Progenitor cell of endocrine pancreas (in vitro differentiated cells): ENCODE measurements at places on chromosomes 12 and 14.
A peak's percentile ranks its signal among the peaks of the same experiment; 100 is the strongest.

DNA sequence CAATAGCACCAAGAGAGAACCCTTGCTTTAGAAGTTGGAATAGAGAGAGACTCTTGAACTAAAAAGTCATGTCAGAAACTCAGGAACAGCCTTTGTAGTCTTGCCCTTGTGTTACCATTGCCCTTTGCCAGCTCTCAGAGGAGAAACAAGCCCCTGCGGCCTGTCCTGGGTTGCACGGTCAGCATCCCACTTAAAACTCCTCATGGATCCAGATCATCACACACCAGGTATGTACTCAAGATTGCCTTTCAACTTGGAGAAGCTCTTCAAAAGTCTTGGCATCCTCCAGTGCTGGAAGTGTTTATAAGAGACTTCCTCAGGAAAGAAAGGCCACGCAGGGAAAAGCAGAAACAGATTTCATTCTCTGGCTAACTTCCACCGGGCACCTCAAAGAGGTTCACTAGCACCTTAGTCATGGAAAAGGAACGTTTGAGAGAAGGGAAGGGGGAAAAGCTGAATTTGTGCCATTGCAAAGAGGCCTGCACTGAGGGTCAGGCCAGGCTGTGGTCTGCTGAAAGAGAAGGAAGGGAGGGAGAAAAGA is 594.2 kb downstream of the MED13L start:
- no peak for DNase-seq
- H3K4me3 ChIP-seq = no peak overlapping the region
- peaks cover 15% of the 10 kb centered on the region for H3K4me1 ChIP-seq
- no peak overlapping the region for H3K27ac ChIP-seq
- H3K36me3 ChIP-seq = no peaks in the 10 kb centered on the region
- H3K27me3 ChIP-seq = peaks cover 8% of the 10 kb centered on the region

GRCh38 chr12:27505109-27505508 is 18.9 kb upstream of the PPFIBP1 start:
- H3K27ac ChIP-seq = no peak overlapping the region
- no peak for DNase-seq
- H3K36me3 ChIP-seq = no peaks in the 10 kb centered on the region
- H3K4me3 ChIP-seq = no peak overlapping the region

GRCh38 chr12:3200032-3200617 is 122.9 kb downstream of the TSPAN9 start:
- peaks cover 14% of the 10 kb centered on the region for H3K4me1 ChIP-seq
- no peak overlapping the region for H3K27ac ChIP-seq
- peaks cover 2% of the 10 kb centered on the region for H3K36me3 ChIP-seq
- peak; percentile 74 for DNase-seq
- H3K4me3 ChIP-seq = peak overlapping the region; percentile 80

DNA sequence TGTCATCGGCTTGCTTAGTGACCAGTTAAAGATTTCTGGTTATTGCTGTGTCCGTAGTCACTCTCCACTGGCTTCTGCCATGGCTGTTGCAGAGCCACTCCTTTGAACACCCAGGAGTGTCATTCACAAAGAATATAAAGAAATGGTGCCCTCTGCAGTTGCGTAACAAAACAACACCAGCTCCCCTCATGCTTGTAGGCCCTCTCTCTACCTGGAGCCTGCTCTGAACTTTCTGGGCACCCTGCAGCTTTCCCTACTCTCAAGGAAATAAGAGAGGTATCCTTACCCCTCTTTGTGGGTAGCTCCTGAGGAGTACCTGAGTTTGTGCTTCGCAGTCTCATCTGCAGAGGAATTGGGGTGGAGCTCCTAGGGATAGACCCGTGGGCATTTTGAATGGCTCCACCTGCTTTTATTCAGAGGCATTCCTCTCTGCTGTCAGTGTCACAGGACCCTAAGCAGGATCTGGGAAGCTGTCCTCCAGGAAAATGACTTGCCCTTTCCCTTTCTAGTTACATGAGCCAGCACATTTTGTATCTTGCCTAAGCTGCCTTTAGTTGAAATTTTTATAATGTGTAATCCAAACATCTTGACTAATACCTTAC is 97.2 kb upstream of the TMEM260 start:
- H3K4me1 ChIP-seq = no peaks in the 10 kb centered on the region
- H3K27ac ChIP-seq = no peak overlapping the region
- no peaks in the 10 kb centered on the region for H3K27me3 ChIP-seq
- H3K4me3 ChIP-seq = no peak overlapping the region
- DNase-seq = no peak

GRCh38 chr12:24979329-24979728 is 30.4 kb upstream of the BCAT1 start:
- no peak for DNase-seq
- peaks cover 7% of the 10 kb centered on the region for H3K36me3 ChIP-seq
- H3K4me3 ChIP-seq = no peak overlapping the region
- H3K27me3 ChIP-seq = no peaks in the 10 kb centered on the region

DNA sequence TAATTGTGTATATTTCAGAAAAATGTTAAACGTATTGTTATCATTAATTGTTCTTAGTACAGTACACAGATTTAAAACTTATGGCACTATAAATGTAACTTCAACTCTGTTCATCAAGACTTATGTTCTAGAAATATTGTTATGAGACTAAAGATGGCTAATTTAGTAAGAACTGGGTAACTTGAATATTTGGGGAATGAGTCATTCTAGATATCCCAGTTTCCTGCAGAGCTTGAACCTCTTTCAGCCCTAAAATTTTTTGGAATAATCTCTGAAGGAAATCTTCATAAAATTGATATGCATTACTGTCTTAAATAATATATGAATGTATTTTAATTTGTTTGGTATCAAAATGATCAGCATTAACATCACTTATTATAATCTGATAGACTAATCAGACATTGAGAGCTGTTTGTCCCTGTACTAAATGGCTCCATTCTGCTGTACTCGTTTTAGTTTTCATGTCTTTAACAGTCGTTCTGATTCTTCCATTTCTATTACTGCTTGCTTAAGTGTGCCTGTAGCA is 87.1 kb downstream of the VEZT start:
- peaks cover 23% of the 10 kb centered on the region for H3K36me3 ChIP-seq
- no peaks in the 10 kb centered on the region for H3K27me3 ChIP-seq
- H3K4me3 ChIP-seq = no peak overlapping the region
- H3K27ac ChIP-seq = no peak overlapping the region
- DNase-seq = no peak

DNA sequence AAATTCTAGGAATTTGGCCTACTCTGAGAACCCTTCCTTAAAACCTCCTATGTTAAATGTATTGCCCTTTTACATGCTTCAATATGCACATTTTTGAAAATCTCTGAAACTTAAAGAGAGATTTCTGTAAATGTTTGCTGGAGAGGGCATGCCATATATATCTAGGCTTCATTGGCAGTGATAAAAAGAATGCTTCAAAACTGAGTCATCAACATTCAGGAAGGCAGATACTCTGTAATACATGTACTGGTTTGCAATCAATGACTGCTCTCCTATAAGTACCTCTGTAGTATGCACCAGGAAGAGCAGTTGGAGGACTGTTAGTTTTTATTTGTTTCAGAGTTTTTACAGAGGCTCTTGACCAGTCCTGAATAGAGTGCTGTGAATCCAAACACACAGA is 739.9 kb downstream of the SLC16A7 start:
- no peaks in the 10 kb centered on the region for H3K27me3 ChIP-seq
- peaks cover 5% of the 10 kb centered on the region for H3K4me1 ChIP-seq
- no peak for DNase-seq
- no peak overlapping the region for H3K27ac ChIP-seq
- H3K4me3 ChIP-seq = no peak overlapping the region

DNA sequence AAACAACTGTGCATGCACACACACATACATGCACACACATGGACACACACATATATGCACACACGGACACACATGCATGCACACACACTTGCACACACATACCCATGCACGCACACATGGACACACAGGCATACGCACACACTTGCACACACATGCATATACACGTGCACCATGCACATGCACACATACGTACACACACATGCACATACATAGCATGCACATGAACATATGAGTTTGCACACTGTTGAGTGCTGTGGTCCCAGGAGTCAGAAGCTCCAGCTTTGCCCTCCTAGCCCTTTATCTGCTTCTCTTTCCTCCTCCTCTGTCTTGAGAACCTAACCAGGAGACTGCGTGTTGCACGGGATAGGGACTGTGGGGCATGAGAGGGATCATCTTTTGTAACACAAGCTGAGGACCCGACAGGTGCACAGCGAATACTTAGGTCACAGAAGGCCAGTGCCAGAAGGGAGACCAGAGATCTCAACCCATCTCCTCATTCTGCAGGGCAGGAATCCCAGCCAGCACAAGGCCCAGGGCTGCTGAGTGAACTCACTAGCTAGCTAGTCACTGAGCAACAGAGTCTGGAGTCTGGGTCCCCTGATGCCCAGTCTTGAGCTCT is 3.5 kb upstream of the LRTM2 start:
- peaks cover 52% of the 10 kb centered on the region for H3K27me3 ChIP-seq
- peaks cover 16% of the 10 kb centered on the region for H3K4me1 ChIP-seq
- H3K27ac ChIP-seq = peak overlapping the region; percentile 1
- no peaks in the 10 kb centered on the region for H3K36me3 ChIP-seq
- H3K4me3 ChIP-seq = peak overlapping the region; percentile 0
- no peak for DNase-seq

DNA sequence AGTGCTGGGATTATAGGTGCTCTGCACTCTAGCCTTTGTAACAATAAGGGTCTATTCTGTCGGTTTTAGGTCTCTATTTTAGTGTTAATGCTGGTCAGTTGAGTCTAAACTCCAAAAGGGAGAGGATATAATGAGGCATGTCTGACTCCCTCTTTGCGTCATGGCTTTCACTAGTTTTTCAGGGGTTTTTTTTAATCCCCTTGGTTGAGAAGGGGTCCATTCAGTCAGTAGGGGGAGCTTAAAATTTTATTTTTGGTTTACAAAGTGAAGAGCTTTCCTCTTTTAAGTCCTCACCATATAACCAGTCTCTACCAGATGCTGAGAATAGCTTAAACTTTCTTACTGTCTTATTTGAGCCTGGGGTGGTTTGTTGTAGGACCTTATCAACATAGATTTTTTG is 106.9 kb downstream of the PRKCH start:
- no peaks in the 10 kb centered on the region for H3K27me3 ChIP-seq
- H3K27ac ChIP-seq = no peak overlapping the region
- H3K4me3 ChIP-seq = no peak overlapping the region
- DNase-seq = no peak
- H3K4me1 ChIP-seq = peaks cover 17% of the 10 kb centered on the region

DNA sequence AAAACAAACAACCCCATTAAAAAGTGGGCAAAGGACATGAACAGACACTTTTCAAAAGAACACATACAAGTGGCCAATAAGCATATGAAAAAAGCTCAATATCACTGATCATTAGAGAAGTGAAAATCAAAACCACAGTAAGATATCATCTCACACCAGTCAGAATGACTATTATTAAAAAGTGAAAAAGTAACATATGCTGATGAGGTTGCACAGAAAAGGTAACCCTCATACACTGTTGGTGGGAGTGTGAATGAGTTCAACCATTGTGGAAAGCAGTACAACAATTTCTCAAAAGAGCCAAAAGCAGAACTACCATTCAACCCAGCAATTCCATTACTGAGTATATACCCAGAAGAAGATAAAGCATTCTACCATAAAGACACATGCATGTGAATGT is 18.2 kb downstream of the PDE6H start:
- no peaks in the 10 kb centered on the region for H3K36me3 ChIP-seq
- no peak overlapping the region for H3K4me3 ChIP-seq
- H3K27me3 ChIP-seq = no peaks in the 10 kb centered on the region
- no peaks in the 10 kb centered on the region for H3K4me1 ChIP-seq
- H3K27ac ChIP-seq = no peak overlapping the region

DNA sequence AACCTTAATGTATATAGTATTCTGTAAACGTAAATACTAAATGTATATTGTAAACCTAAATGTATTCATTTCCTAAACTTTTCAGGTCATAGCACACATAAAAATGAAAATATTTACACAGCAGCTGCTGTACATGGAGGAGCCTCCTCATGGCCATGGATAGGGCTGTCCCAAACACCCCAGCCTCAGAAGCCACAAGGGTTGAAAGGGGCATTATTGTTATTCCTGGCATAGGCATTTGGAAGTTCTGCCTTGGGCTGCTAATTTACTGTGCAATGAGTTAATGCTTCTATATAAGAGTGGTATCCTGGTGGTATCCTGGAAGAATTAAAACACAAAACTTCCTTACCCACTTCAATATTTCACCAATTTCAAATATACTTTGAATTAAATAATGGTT is 159.4 kb downstream of the SLC5A8 start:
- H3K27ac ChIP-seq = no peak overlapping the region
- H3K4me1 ChIP-seq = peaks cover 5% of the 10 kb centered on the region
- H3K27me3 ChIP-seq = no peaks in the 10 kb centered on the region
- H3K4me3 ChIP-seq = no peak overlapping the region
- no peaks in the 10 kb centered on the region for H3K36me3 ChIP-seq

DNA sequence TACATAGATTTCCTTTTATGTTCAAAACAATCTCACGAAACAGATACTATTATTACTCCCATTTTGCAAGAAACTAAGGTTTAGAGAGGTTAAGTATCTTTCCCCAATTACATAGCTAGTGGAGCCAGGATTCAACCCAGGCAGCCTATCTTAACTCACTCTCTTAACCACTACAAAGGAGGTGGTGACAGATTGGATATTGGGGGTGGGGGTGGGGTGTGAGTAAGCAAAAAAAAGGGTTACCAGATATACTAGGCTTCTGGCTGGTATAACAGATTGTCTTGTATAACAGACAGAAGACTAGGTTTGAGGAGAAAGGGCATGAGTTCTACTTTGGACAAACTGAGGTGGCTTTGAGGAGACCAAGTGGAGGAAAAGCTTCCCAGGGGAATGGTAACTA is 2.1 kb downstream of the GMFB start:
- DNase-seq = no peak
- H3K4me1 ChIP-seq = peaks cover 20% of the 10 kb centered on the region
- H3K27me3 ChIP-seq = no peaks in the 10 kb centered on the region
- H3K4me3 ChIP-seq = peak overlapping the region; percentile 51
- H3K36me3 ChIP-seq = peaks cover 12% of the 10 kb centered on the region

GRCh38 chr12:108483213-108484059 is 31.6 kb upstream of the FICD start:
- H3K4me1 ChIP-seq = no peaks in the 10 kb centered on the region
- H3K36me3 ChIP-seq = no peaks in the 10 kb centered on the region
- no peak for DNase-seq

DNA sequence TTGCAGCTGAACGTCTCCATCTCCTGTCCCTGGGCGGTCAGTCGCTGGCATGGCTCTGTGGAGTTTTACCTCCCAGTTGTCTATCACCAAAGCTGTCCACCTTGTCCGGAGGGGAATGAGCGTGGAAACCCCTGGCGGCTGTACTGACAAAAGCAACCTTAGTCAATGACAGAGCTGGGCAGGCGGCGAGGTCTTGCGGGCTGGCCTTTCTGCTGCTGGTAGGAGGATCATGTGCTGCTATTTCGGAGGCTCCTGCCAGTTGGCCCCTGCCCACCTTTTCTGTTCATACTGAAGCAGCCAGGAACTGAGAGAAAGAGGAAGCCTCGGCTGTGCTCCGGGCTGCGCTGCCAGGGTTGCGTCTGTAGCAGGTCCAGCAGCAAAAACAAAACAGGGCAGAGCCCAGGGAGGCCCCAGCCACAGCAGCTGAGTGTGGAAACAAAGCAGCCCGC is 57.7 kb downstream of the HMGA2 start:
- H3K27me3 ChIP-seq = no peaks in the 10 kb centered on the region
- no peak for DNase-seq
- peaks cover 60% of the 10 kb centered on the region for H3K4me1 ChIP-seq
- H3K4me3 ChIP-seq = peak overlapping the region; percentile 8
- peak overlapping the region; percentile 91 for H3K27ac ChIP-seq
- peaks cover 5% of the 10 kb centered on the region for H3K36me3 ChIP-seq
